Forelimb muscle (tissue), 1 donor: ENCODE measurements at places on chromosomes 5 and 9. TPM values are rescaled to one million over a fixed set of nuclear protein-coding genes. Genes with fewer than 3 reads are reported as not detected.

GRCh38 chr5:119019949-119020348 lies 31.6 kb upstream of the DTWD2 start:
- DNase-seq = no peak

Gene C9
- polyA plus RNA-seq = 0.22 TPM

Gene IRGM
- not detected for polyA plus RNA-seq

Gene BARX1
- polyA plus RNA-seq = 0.46 TPM

GRCh38 chr5:160230686-160231527 lies 1.6 kb downstream of the FABP6 start:
- DNase-seq = no peak

DNA sequence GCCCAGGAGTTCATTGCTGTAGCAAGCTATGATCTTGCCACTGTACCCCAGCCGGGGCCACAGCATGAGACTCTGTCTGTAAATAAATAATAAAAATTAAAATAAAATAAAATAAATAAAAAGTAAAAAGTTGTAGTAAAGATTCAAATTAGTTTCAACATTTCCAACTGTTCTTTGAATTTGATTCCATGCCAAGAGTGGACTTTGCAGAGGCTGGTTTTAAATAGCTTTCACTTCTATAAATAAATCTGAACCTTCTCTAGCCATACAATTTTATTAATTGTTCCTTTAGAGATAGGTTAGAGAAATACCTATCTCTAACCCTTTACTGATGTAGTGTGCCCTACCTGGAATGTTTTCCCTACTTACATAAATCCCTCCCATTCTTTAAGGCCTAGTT lies 129.7 kb upstream of the SLIT3 start:
- no peak for DNase-seq

Gene AP3B1
- polyA plus RNA-seq = 33.6 TPM

DNA sequence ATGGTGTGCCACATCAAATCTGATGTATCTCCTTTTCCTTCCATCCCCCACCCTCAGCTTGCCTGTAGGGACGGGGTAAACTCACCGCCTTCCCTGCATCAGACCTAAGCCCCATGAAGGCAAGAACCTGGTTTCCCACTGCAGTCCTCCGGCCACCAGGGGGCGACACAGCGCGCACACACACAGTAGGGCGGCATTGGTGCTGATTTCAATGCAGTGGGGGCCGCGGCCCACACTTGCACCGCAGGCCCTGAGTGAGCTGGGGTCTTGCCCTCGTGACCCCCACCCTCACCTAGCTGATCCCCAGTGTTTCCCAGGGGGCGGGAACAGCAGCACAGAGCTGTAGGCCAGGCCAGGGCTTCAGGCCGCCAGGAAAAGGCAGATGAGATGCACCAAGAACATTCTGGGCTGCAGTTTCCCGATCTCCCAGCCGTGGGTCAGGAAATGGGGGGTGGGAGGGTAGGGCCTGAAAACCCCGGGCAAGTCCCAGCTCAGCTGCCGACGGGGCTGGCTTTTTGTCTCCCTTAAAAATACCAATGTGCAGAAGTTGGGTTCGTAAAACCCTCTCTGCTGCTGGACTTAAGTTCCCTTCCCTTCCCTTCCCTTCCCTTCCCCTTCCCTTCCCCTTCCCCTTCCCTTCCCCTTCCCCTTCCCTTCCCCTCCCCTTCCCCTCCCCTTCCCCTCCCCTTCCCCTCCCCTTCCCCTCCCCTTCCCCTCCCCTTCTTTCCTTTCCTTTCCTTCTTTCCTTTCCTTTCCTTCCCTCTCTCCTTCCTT lies 19.5 kb downstream of the FAM163B start:
- no peak for DNase-seq

Gene ZNF474
- 0.62 TPM for polyA plus RNA-seq

DNA sequence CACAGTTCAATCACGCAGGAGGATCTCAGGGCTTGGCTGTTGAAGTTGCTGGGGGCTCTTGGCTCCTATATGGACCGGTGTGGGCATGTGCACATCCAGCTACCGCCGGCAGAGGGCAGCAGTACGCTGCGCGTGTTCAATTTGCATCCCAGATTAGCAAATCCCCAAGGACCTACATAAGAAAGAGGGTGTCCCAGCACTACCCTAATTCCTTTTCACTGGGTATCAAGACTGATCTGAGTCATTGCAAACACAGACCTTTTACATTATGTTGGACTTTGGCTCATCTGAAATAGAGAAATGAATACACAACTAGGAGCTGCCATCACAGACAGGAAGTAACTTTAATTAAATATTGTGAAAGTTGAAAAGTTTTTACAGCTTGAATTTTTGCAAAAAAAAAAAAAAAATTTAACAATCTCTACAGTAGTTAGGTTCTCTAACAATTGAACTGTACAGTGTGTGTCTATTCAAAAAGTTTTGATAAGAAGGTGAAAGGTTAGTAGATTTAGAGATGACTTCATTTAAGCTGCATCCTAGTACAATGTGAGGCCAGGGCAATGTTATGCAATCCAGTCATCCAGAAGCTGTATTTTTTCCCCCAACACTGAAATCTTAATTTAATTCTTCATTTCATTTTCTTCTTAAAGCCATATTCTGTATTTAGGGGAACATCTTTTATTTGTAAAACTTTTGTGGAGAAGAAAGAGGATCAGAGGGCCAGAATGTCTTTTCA lies 404.0 kb downstream of the EBF1 start:
- DNase-seq = no peak

DNA sequence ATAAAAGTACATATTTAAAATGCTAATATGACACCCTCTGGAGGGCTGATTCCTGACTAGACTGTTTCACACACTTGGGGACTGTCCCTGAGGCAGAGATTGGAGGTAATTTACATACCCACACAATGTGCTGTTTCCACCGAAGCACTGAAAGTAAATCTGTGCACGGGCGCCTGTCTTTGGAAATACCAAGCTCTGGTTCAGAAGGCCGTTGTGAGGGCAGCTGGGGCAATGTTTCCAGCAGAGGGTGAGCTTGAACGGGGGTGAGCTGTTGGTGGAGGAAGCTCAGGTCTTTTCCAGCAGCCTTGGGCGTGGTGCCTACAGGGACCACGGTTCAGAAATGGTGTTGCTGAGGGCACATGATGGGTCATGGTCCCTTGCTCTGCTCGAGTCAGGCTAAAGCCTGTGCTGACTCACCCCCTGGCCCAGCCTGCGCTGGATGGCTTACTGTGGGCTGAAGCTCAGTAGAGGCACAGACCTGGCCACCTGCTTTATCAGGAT lies 25.8 kb upstream of the HMCN2 start:
- DNase-seq = no peak

GRCh38 chr5:112087222-112087621 lies 330.2 kb upstream of the NREP start:
- no peak for DNase-seq

Gene CEP120
- polyA plus RNA-seq = 10.7 TPM

DNA sequence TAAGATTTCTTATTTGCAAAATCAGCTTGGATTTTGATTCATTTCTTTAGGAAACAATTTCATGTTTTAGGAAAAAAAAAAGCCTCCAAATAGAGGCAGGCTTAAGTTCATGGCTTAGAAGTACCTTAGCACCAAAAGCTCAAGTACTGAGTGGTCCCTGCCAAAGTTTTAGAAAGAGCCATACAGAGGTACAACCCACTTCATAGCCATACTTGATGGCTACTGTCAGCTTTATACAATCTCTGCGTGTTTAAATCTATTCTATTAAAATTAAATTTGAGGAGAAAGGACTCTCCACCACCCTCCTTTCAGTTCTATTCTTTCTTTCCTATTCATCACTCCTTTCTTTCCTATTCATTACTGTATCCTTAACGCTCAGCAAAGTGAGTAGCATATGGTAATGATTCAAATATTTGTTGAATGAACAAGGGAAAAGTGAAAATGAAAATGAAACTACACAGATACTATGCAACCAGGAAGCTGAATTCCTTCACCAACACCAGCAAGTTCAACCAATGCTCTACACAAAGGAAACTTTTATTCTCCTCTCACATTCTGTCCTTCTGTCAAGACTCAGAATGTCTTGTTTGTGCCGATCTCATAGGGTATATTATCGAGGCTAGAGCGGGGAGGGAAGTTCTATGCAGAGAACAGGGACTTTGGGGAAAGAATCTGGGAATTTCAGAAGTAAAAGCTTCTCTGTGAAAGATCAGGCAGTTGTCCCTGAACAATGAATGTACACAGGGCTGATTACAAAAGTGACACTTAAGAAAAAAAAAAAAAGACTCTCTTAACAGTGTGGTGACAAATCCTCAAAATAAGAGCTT lies 138.6 kb upstream of the SPEF2 start:
- DNase-seq = peak; percentile 31
